Activated naive CD8-positive, alpha-beta T cell treated with anti-CD3 and anti-CD28 coated beads, Interleukin-2, amount 10 ng/mL, durations not matched to agents 7 days and 5 days (primary cell): ENCODE measurements at places on chromosomes 12 and 14. TPM values are rescaled to one million over a fixed set of nuclear protein-coding genes. Genes with fewer than 3 reads are reported as not detected.

SELPLG gene
- 159 TPM for total RNA-seq

FAR2 gene
- total RNA-seq = 14.5 TPM

KRT83 gene
- not detected for total RNA-seq

TSHR gene
- total RNA-seq = 0.39 TPM

DNA sequence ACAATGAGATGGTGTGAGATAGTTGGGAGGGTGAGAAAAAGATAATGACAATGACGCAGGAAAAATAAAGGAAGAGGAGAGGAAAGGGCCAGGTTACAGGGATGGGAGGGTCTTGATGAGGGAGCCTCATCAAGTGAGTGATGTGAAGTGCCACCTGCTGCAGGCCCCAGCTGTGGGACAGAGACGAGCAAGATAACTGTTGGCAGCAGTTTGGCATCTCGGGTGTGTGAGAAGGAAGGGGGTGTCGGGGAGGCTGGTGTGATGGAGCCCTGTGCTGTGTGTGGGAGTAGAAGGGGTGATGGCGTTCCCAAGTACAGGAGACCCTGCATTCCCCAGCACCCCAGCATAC, 11.4 kb upstream of the TAC3 start:
- no peak for DNase-seq

DNA sequence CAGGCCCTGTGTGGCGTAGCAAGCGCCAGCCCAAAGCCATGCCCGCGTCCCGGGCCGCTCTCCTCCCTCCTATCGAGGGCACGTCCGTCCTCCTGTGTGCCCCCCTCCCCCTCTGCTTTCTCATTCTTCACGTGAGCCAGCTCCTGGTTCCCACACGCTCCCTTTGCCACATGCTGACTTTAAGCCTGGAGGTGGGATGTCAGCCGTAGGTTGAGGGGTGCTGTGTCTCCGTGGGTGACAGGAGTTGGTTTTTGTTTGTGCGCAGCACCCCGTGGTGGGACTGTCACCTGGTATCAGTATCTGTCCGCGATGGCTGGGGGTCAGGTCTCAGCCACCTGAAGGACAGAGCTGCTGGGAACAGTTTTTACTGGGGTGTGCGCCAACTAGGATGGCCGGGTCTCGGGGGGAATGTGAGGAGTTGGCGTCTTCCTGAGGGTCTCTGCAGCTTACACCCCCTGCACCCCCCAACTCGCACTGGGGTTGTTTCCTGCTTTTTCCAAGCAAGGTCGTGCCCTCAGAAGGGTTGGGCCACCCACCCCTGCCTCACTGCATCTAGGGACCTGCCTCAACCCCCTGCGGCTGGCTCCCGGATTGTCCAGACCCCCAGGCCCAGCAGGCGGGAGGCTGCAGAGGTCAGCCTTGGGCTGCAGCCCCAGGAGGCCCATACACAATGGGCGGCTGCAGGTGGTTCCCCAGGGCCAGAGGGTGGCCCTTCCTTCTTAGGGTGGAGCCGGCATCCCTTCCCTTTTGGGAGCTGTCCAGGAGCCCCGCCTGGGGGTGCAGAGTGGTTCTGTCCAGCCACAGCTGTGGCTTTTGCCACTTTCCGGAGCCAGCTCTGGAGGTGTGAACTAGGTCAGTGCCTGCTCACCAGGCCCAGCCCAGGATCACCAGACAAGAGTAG, 7.3 kb downstream of the ULK1 start:
- DNase-seq = no peak

GRCh38 chr12:19456176-19456575, 16.9 kb downstream of the AEBP2 start:
- DNase-seq = no peak

DNA sequence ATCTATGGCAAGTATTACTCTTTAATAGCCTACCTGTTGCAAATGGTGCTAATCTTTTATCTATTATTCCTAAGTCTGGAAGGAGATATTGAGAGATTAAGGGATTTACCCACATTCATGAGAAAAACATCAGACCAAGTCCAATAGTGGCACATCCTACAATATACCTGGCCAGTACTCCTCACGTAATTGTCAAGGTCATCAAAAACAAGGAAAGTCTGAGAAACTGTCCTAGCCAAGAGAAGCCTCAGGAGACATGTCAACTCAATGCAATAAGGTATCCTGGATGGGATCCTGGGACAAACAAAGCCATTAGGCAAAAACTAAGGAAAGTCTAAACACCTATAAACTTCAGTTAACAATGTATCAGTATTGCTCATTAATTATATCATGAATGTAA, 12.5 kb downstream of the NR2C1 start:
- DNase-seq = no peak

- DNase-seq = no peak
These were observed 7.3 kb upstream of the MGP start for GRCh38 chr12:14892726-14893505.
